ENCODE measurements at places on chromosomes 6 and 20.
A peak's percentile ranks its signal among the peaks of the same experiment; 100 is the strongest.

DNA sequence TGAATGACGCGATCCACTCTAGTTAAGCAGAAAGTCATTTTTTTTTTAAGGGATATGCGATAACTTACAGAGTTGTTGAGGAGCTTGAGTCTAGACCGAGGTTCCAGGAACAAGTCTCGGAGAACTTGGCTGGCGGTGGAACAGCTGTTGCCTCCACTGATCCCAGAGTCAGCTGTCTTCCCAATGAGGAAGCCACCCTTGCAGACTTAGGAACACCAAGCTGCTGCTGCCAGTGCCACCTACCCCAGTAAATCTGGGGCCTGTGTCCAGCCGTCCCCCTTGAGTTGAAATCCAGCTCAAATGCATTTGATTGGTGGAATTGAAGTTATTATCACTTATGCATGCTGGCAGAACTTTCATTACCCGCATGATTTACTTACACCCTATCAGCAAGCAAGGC is 6.7 kb downstream of the PFDN4 start:
- no peak for DNase-seq

DNA sequence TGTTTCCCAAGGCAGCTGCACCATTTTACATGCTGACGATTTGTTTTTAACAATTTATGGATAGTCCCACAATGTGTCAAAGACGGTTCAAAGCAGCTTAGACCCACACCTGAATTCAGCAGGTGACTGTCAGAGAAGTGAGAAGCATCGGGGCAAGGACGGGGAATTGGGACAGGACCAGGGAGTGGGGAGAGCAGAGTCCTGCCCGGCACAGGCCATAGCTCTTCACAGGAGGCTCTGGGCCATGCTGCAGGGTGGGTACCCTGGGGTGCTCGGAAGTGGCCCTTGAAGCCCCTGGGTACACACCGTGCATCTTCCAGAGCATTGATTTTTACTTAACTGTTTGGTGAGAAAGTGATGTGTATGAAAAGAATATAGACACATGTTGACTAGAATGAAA is 33.2 kb upstream of the PHACTR3 start:
- DNase-seq, result no peak

DNA sequence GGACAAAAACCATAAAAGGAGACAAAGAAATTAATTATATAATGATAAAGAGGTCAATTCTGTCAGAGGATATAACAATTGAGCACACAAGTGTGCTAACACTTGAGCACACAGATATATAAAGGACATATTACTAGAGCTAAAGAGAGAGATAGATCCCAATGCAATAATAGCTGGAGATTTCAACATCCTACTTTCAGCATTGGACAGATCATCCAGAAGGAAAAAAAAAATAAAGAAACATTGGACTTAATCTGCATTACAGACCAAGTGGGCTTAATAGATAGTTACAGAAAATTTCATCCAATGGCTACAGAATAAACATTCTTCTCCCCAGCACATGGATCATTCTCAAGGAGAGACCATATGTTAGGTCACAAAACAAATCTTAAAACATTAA is 9.9 kb downstream of the VNN1 start:
- DNase-seq, result no peak

GRCh38 chr6:52410979-52411378 is 9.2 kb upstream of the EFHC1 start:
- no peak for DNase-seq

- peak; percentile 68 for DNase-seq
These were observed 639 bp upstream of the RCAN2 start for GRCh38 chr6:46491628-46492547.

- no peak for DNase-seq
These were observed 36.7 kb upstream of the AKIRIN2 start for GRCh38 chr6:87738744-87739143.

DNA sequence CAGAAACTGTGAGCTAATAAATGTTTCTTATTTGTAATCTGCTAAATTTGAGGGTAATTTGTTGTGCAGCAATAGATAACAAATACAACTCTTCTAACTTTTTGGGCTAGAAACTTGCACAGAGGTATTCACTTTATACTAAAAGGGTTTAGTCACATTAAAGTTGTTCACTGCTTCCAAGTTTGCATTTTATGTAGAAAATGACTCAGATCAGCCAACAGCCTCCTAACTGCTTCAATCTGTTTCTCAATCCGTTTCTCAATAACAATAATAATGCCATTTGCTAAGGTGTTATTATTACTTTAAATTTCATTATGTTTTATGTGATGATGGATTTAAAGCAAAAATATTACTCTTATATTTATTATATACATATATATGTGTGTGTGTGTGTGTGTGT is 213.9 kb downstream of the CENPW start:
- DNase-seq, result no peak

Data from NCI-H510A (cell line).